Bronchial epithelial cell (primary cell): ENCODE measurements at places on chromosomes 6 and 20. TPM values are rescaled to one million over a fixed set of nuclear protein-coding genes. Genes with fewer than 3 reads are reported as not detected.

Gene NOX3
- not detected in 2 replicates for total RNA-seq

Gene ATP9A
- 22.7 and 26.3 TPM in 2 replicates for total RNA-seq

Gene GNAS-AS1
- total RNA-seq: 0.13 and 1.3 TPM in 2 replicates

GRCh38 chr20:6533761-6534479, 233.6 kb upstream of the BMP2 start:
- DNase-seq: peak; percentile 25

GRCh38 chr20:24149881-24150307, 161.3 kb upstream of the GGTLC1 start:
- DNase-seq: no peak

- peak; percentile 95 for DNase-seq
Observed at GRCh38 chr20:35307666-35308653, 15.7 kb upstream of the FAM83C start.

- no peak for DNase-seq
Observed at GRCh38 chr20:56200456-56200855, 48.1 kb upstream of the MC3R start.

GRCh38 chr6:154933181-154933827, 61.8 kb upstream of the TIAM2 start:
- no peak for DNase-seq

DNA sequence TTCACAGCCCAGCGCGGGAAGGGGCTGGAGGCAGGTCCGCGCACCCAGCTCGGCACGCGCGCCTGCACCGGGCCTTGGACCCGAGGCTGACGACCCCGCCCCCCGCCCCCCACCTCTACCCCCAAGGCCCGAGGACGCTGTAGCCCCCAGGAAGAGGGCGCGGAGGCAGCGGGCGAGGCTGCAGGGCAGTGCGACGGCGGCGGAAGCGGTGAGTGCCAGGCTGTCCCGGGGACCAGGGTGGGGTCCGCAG, 1.2 kb downstream of the LIME1 start:
- no peak for DNase-seq

- no peak for DNase-seq
Observed at GRCh38 chr6:111550953-111551352, 54.7 kb downstream of the TRAF3IP2 start.

- no peak for DNase-seq
Observed at GRCh38 chr20:56995635-56996075, 270.8 kb downstream of the BMP7 start.

GRCh38 chr6:30206799-30207618, 6.2 kb downstream of the TRIM26 start:
- DNase-seq: peak; percentile 47

GRCh38 chr6:13496513-13497190, 9.3 kb upstream of the GFOD1 start:
- DNase-seq: peak; percentile 29

DNA sequence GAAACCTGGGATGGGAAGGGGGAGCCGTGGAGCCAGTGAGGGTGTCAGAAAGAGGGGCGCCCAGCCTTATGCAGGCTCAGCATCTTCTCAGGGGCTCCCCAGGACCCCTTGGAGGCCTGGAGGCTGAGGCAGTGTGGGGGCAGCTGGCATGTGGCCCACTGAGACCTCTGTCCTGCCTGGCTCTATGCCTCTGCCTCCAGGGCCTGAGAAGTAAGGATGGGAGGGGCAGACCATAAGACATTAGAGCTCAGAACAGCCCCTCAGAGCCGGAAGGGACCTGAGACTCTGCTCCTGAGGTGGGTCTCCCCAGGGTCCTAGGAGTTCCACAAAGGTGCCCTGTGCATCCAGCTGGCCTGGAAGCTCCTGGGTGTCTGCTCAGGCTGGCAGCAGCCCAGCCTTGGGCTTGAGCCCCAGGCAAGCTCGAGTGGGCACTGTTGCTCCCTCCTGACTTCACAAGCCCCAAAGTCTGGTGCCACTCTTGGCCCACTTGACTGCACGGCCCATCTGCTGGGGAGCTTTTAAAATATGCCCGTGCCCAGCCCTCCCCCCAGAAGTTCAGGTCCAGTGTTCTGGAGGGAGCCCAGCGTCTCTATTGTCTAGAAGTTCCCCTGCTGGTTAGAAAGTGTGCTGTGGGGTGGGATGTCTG, 126.8 kb downstream of the GRM4 start:
- DNase-seq: no peak

GRCh38 chr6:108689272-108690161, 128.8 kb downstream of the FOXO3 start:
- peak; percentile 99 for DNase-seq

GRCh38 chr6:43766500-43766853, 3.5 kb upstream of the VEGFA start:
- no peak for DNase-seq

DNA sequence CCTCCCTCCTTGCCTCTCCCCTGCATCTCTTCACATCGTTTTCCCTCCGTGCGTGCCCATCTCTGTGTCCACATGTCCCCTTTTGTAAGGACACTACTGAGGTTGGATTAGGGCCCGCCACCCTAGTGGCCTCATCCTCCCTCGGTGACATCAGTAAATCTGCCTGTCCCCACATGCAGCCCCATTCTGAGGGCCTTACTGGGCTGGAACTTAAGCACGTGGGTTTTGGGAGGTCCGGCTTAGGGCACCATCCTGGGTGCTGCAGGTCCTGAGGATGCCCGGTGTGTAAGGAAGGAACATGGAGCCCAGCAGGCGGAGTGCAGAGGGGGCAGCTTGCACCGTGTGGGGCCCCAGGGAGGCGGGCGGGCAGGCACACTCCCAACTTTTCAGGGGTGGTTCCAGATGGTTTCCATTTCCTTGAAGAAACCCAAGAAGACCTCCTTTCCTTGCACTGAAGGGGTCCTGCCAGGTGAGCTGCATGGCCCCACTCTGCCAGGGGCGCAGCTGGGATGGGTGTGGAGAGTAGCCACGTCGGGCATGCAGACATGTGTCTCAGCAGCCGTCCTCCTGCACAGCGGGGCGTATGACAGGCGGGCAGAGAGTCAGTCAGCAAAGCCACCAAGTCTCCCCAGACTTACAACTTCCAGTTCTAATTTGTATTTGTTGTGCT, 329.9 kb downstream of the QKI start:
- DNase-seq: no peak

GRCh38 chr6:73443555-73443954, 8.5 kb downstream of the CGAS start:
- no peak for DNase-seq
